ENCODE measurements at places on chromosomes 3 and 15. TPM values are rescaled to one million over a fixed set of nuclear protein-coding genes. Genes with fewer than 3 reads are reported as not detected.

The VIPR1 gene
- 6.6 TPM for total RNA-seq

The THOC7 gene
- total RNA-seq: 80.9 TPM

The BCHE gene
- total RNA-seq: not detected

The NMB gene
- 4.0 TPM for total RNA-seq

The CYP8B1 gene
- not detected for total RNA-seq

The SLC28A2 gene
- not detected for total RNA-seq

The RETNLB gene
- total RNA-seq: not detected

The WDR49 gene
- 0.31 TPM for total RNA-seq

The MORC1 gene
- total RNA-seq: not detected

The DUOXA2 gene
- total RNA-seq: not detected

The ARL8B gene
- 73.6 TPM for total RNA-seq

The GPR171 gene
- 83.7 TPM for total RNA-seq

The EXOSC7 gene
- total RNA-seq: 46.9 TPM

The ZPLD1 gene
- 0.17 TPM for total RNA-seq

GRCh38 chr3:171417137-171417536, 43.1 kb downstream of the TNIK start:
- H3K27ac ChIP-seq: no peak overlapping the region
- no peaks in the 10 kb centered on the region for H3K36me3 ChIP-seq
- DNase-seq: no peak
- no peaks in the 10 kb centered on the region for H3K27me3 ChIP-seq

DNA sequence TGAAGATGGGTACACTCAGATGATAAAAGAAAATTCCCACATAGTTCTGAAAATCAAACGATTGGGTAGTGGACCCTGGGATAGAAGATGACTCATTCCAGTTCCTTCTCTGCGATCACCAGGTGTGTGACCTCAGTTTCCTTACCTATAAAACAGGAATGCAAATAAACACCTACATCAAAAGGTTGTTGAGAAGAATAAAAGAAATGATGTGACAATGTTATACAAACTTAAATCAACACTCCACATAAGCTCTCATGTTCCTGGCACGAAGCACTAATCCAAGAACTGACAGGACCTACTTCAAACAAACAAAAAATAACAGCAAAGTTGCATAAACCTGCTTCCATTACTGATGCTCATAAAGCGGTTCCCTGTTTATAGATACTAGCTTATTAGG, 69.2 kb downstream of the RORA start:
- peaks cover 31% of the 10 kb centered on the region for H3K27me3 ChIP-seq
- H3K27ac ChIP-seq: no peak overlapping the region
- H3K4me3 ChIP-seq: no peak overlapping the region
- no peaks in the 10 kb centered on the region for H3K4me1 ChIP-seq

DNA sequence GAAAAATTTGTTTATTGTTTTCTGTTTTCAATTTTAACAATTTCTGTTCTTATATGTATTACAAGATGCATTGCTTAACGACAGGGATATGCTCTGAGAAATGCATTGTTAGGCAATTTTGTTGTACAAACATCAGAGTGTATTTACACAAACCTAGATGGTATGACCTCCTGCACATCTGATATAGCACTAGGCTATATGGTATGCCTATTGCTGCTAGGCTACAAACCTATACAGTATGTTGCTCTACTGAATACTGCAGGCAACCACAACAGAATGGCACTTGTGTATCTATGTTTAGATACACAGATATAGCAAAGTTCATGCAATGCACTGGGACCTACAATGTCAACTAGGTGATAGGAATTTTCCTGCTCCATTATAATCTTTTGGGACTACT, 70.1 kb downstream of the SUCNR1 start:
- no peaks in the 10 kb centered on the region for H3K4me1 ChIP-seq
- H3K36me3 ChIP-seq: no peaks in the 10 kb centered on the region
- no peak overlapping the region for H3K27ac ChIP-seq
- no peak for DNase-seq
- no peaks in the 10 kb centered on the region for H3K27me3 ChIP-seq

GRCh38 chr3:187064210-187065115, 74.8 kb downstream of the RPL39L start:
- H3K36me3 ChIP-seq: peaks cover 48% of the 10 kb centered on the region
- H3K27ac ChIP-seq: peak overlapping the region; percentile 92
- H3K27me3 ChIP-seq: no peaks in the 10 kb centered on the region
- peaks cover 69% of the 10 kb centered on the region for H3K4me1 ChIP-seq
- no peak for DNase-seq

- H3K4me1 ChIP-seq: no peaks in the 10 kb centered on the region
- no peaks in the 10 kb centered on the region for H3K27me3 ChIP-seq
- no peak overlapping the region for H3K27ac ChIP-seq
Observed at GRCh38 chr15:77898811-77899730, 178.4 kb downstream of the TBC1D2B start.

DNA sequence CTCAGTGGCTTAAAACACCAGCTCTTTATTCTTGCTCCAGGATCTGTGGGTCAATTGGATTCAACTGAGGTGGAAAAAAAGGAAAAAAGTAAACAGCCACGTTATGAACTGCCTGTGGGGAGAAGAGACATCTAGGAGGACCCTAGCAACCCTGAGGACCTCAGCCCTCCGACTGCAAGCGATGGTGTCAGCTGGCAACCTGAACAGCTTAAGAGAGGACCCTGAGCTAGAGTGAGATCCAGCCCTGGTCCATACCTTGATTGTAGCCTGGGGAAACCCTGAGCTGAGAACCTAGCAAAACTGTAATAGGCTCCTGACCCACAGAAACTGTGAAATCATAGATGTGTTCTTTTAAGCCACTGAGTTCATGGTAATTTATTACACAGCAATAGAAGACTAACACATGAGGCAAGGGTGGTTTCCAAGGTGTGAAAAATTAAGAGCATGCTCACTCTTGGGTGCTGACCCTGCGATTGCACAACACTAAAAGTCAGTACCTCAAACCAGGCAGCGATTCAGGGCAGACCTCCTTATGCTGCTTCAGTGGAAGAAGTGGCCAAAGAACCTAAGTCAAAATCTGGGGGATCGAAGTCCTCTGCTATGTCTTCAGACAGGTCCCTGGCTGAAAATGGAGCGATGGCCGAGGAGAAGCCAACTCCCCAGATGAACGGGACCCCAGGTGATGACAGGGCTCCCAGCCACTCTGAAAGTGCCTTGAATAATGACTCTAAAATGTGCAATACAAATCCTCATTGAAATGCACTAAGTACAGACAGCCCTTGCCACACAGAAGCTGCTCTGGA, 57.7 kb downstream of the GASK1A start:
- peak overlapping the region; percentile 43 for H3K4me3 ChIP-seq
- H3K27ac ChIP-seq: no peak overlapping the region
- no peaks in the 10 kb centered on the region for H3K36me3 ChIP-seq
- DNase-seq: no peak
- H3K27me3 ChIP-seq: no peaks in the 10 kb centered on the region

GRCh38 chr15:33852094-33852493, 116.2 kb upstream of the CHRM5 start:
- DNase-seq: no peak
- no peak overlapping the region for H3K4me3 ChIP-seq
- H3K27ac ChIP-seq: no peak overlapping the region
- H3K27me3 ChIP-seq: no peaks in the 10 kb centered on the region

- H3K27ac ChIP-seq: peak overlapping the region; percentile 70
- H3K27me3 ChIP-seq: peaks cover 2% of the 10 kb centered on the region
- H3K4me1 ChIP-seq: peaks cover 36% of the 10 kb centered on the region
- H3K4me3 ChIP-seq: peak overlapping the region; percentile 79
- peaks cover 7% of the 10 kb centered on the region for H3K36me3 ChIP-seq
- DNase-seq: no peak
Observed at GRCh38 chr3:19945534-19945933, 1.4 kb upstream of the RAB5A start.

GRCh38 chr15:71380345-71380744, 265.1 kb downstream of the THSD4 start:
- no peaks in the 10 kb centered on the region for H3K27me3 ChIP-seq
- H3K36me3 ChIP-seq: peaks cover 2% of the 10 kb centered on the region
- H3K4me3 ChIP-seq: no peak overlapping the region
- DNase-seq: no peak

DNA sequence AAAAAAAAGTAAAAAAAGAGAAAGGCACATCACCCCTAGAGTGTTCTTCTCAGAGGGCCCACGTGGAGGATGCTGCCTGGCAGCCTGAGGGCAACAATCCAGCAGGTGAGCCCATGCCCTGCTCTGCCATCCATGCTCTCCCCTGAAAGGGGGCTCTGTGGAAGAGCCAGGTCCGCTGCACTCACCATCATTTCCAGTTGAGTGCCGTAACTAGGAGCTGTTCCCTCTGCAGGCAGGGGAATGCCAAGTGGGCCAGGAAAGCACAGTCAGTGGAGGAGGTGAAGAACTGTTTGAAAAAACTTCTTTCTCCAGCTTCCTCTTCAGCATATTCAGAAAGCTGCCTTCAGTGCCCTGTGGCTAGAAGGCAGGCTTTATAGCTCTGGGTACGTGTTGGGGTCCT, 84.1 kb downstream of the ABHD5 start:
- DNase-seq: no peak
- no peak overlapping the region for H3K27ac ChIP-seq
- no peaks in the 10 kb centered on the region for H3K36me3 ChIP-seq
- peaks cover 23% of the 10 kb centered on the region for H3K4me1 ChIP-seq
- peaks cover 31% of the 10 kb centered on the region for H3K27me3 ChIP-seq

DNA sequence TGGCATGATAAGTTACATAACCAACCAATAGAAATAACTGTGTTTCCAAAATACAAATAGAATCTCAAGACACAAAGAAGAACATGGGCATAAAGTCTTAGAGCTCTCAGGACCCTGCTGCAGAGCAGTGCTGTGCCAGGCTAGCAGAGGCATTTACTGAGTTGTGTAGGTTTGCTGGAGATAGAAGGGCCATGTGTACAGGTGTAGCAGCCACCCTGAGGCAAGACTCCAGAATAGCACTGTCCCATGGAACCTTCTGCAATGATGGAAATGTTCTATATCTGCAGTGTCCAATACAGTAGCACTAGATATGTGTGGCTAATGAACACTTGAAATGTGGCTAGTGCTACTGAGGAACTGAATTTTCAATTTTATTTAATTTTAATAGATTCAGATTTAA, 267.0 kb upstream of the UMPS start:
- H3K27ac ChIP-seq: no peak overlapping the region
- H3K27me3 ChIP-seq: peaks cover 4% of the 10 kb centered on the region
- H3K4me1 ChIP-seq: no peaks in the 10 kb centered on the region
- H3K36me3 ChIP-seq: no peaks in the 10 kb centered on the region
- H3K4me3 ChIP-seq: no peak overlapping the region

DNA sequence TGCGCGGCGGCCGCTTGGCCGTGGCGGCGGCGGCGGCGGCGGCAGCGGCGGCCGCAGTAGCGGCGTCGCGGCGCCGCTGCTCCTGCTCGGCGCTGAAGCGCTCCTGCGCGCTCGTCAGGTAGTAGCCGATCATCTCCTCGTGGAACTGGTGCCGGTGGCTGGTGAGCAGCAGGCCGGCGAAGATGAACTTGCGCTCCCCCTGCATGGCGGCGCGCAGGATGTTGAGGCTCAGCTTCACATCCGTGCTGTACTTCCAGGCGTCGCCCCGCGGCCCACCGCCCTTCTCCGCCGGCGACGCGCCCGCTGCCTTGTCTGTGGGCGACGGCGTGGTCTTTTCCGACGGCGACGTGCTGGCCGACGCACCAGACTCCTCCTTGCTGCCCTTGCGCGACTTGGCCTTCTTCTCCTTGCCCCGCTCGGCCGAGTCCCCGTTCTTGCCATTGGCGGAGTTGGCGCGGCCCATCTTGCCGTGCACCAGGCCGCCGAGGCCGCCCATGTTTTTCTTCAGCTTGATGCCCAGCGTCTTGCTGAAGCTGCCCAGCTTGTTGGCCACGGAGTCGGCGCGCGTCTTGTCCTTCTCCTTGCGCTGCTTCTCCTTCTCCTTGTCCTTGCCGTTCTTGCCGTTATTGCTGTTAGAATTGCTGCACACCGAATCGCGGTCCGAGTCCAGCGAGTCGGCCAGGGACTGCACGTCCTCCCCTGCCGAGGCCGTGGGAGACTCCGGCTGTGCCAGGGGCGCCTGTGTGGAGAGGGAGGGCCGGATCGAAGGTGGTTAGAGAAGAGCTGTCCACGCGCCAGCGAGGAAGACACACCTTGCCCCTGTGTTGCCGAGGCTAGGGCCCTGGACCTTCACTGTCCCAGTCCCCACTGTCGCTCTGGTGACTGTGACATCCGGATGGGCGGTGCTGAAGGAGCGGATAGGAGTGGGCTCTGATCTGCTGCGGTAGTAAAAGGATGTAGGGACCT, 157.6 kb downstream of the KLF13 start:
- peaks cover 10% of the 10 kb centered on the region for H3K27me3 ChIP-seq
- peak overlapping the region; percentile 95 for H3K4me3 ChIP-seq
- peaks cover 75% of the 10 kb centered on the region for H3K4me1 ChIP-seq
- peak overlapping the region; percentile 85 for H3K27ac ChIP-seq
- H3K36me3 ChIP-seq: peaks cover 8% of the 10 kb centered on the region

DNA sequence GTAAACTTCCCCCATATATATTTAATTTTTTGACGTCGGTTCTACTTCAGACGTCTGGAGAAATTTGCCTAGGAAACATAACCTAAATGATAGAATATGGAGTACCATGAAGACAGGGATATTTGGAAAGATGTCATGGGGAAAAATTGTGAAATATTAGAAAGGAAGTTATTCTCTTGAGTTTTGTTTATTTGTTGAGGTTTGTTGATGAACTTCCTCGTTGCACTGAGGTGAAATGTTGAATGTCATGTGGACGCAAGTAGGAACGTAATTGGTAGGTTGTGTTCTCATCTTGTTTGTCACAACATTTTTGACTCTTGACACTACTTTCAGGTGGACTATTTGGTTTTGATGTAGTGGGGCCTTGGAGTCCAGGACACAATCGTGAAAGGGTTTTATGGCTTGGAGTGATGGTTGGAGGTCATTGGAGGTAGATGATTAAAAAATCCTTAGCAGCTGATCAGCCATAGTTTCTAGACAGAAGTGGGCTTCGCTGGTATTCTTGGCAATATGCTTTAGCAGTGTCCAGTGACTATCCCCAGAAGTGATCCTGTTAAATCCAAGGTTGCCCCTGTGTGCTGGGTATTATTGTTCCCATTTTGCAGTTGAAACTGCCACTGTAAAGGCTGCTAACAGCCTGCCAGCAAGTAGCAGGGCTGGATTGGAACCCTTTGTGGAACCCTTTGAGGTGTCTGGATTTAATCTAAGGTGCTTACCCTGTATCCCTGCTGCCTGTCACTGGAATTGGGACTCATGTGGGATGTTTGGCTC, 1.5 kb downstream of the ABHD5 start:
- H3K27ac ChIP-seq: peak overlapping the region; percentile 95
- peaks cover 10% of the 10 kb centered on the region for H3K27me3 ChIP-seq
- peaks cover 49% of the 10 kb centered on the region for H3K4me1 ChIP-seq
- peaks cover 2% of the 10 kb centered on the region for H3K36me3 ChIP-seq
- peak overlapping the region; percentile 99 for H3K4me3 ChIP-seq
- DNase-seq: no peak

DNA sequence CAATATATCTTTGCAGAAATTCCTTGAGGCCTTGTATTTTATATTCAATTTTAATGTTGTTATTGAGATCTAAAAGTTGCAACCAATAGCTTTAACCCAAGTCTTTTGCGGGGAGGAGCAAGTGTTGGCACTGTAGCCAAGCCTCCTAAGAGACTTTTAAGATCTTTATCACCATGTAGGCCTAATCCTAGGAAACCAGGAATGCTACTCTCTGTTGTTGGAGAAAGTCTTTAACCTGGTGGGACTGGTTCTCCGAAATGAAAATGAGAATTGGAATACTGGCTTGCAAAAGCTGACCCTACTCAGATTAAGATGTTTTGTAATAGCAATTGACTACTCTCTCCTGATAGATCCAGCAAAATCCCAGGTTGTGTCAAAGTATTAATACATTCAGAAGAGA, 25.8 kb downstream of the SHC4 start:
- DNase-seq: no peak
- no peak overlapping the region for H3K4me3 ChIP-seq
- H3K36me3 ChIP-seq: peaks cover 2% of the 10 kb centered on the region
- H3K27me3 ChIP-seq: peaks cover 42% of the 10 kb centered on the region
